ENCODE measurements at places on chromosomes 16 and 17.

- no peak for DNase-seq
Measured at GRCh38 chr17:20315821-20316220, 151.5 kb downstream of the LGALS9B start.

DNA sequence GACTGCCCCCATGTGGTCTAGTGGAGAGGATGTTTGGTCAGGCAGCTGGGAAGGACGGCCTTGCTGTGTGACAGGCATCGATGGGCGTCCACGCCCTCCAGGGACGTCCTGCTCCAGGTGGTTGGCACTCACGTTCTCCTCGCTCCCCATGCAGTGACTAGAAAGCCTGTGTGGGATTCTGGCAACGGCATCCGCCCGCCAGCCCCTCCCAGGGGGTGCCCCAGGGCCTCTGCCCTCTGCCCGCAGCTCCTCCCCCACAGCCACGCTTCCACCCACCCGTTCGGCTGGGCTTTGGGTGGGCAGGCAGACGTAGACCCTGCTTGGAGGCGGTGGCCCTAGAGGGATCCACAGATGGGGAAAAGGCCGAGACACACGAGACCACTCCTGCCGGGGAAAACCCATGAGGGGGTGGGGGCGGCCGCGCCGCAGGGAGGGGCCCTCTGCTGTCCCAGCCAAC, 4.7 kb upstream of the IL17C start:
- no peak for DNase-seq

GRCh38 chr17:32297860-32298259, 32.2 kb downstream of the RHBDL3 start:
- DNase-seq, result no peak

DNA sequence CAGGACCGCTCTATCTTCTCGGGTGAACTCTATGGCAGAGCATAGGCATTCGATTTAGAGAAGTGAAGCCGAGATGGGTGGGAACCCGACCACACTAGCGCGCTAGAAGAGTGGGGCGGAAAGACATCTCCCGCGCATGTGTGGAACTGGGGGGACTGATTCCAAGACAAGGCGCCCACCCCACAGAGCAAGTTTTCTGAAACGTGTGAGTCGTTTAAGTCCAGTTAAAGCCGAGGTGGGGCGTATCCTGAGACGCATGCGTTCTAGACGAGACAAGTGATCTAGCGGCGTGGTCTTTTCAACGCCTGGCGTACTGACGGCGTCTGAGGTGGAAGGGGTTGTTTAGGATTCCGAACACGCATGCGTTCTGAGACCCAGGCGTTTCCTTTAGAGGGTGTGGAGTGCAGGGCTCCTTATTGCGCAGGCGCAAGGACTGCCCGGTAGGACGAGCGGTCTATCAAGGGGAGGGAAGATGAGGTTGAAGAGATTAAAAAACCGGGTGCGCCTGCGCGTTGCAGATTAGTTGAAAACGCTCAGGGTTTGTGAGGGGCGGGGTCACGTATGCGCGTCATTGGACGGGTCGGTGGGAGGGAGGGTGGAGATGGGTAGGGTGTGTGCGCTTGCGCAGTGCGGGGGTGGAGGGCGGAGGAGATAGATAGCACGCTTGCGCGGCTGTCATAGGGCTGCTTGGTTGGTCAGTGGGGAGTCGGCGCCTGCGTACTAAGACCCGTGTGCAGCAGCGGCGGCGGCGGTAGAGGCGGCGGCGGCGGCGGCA, at the start of gene EIF5A:
Gene EIF5A (plus strand): TSS at position 718 of the 775 bp plus-strand sequence. CDS start 2,008 bp downstream, outside the sequence.
- DNase-seq, result peak; percentile 100

GRCh38 chr17:76199469-76199868, 40.8 kb downstream of the RNF157 start:
- peak; percentile 25 for DNase-seq

DNA sequence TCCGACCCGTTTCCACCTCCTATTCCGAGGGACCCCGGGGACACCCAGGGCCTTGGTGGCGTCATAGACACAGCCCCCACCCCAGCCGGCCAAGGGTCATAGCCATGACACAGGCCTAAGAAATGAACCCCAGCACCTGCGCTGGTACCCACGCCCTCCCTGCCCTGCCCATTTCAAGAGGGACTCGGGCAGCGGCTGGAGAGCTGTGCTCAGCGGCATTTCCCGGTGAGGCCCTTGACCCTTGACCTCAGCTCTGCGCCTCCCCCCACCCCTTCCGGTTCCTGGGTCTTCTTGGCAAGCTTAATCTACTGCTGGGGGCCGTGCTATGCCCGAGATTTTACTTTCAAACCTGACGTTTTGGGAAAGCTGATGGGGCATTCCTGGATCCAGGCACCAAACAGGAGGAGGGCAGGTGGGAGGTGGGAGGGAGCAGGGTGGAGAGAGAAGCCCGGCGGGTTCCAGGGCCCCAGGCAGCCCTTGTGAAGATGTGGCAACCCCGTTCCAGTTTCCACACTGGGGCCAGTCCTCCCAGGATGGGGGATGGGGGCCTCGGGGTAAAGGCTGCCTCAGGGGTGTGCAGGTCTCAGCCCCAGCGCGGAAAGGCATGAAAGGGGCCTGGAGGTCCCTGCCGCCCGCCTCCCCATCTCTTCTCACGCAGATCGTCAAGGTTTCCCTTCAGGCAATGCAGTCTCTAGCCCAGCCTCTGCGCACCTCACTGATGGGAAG, at the start of gene SLC22A31:
Gene SLC22A31 (minus strand): TSS at position 414 of the 726 bp plus-strand sequence. CDS start 36 bp downstream, at position 378.
- no peak for DNase-seq

- no peak for DNase-seq
Measured at GRCh38 chr17:39667262-39667944, 850 bp upstream of the PNMT start.

DNA sequence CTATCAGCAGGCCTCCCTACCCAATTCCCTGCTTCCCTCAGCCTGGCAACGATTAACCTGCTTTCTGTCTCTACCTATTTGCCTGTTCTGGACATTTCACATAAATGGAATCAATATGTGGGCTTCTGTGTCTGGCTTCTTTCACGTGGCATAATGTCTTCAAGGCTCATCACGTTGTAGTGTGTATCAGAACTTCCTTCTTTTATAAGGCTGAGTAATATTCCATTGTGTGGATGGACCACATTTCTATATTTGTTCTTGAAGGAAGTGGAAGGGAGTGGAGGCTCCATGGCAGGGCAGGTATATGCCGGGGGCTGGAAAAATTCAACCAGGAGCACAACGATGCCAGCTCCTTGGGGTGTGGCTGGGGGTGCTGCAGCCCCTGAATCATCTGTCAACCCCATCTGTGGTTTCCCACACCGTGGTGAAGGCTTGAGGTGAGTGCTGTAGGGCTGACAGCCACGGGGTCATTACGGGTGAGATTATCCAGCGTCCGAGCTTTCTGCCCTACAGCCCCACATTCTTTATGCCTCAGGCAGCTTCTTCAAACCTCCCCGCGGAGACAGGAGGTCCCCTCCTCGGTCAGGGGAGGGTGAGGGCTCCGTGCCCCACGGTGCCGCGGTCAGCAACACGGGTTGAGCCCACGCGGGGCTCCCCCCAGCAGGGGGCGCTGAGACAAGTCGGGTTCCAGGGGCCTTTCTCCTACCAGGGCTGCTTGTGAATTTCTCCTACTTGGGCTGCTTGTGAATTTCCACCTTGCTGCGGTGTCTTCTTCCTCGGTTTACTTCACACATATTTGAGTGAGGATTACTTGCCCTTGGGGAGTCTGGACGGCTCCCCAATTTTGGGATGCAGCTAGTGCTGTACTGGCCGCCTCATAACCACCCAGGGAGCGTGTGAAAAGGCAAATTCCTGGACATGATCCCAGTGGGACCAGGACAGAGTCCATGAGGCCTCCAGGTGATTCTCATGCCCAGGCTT, 18.3 kb upstream of the WFIKKN2 start:
- DNase-seq, result peak; percentile 55

DNA sequence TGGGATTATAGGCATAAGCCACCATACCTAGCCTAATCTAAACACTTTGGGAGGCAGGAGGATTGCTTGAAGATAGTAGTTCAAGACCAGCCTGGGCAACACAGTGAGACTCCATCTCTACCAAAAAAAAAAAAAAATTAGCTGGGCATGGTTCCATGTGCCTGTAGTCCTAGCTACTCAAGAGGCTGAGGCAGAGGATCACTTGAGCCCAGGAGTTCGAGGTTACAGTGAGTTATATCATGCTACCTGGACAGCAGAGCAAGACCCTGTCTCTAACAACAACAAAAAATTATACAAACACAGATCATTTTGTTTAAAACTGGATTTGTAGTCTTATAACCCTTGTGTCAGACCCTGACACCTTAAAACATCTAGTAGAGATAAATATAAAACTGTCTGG, 7.7 kb upstream of the C16orf54 start:
- no peak for DNase-seq

- no peak for DNase-seq
Measured at GRCh38 chr16:54783226-54783625, 147.4 kb upstream of the IRX5 start.

GRCh38 chr17:35188111-35188510, 6.1 kb downstream of the SLC35G3 start:
- DNase-seq, result no peak

DNA sequence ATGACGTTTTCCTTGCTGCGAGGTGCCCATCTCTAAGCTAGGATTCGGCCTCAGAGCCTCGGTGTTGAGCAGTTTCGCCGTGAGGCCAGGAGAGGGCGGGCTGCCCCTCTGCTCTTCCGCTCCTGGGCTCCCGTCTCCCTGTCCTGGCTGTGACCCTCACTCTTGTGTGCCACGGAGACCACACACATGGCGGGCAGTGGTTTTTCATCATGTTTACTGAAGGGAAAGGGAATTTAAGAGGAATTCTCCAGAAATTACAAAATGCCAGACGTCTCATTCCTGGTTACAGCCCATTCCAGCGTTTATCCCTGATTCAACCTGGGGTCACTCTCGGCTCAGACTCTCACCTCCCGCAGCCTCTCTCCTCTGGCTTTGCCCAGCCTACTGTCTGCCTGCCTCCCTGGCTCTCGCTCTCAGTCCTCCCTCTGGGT, 96.8 kb upstream of the ELAC2 start:
- no peak for DNase-seq

DNA sequence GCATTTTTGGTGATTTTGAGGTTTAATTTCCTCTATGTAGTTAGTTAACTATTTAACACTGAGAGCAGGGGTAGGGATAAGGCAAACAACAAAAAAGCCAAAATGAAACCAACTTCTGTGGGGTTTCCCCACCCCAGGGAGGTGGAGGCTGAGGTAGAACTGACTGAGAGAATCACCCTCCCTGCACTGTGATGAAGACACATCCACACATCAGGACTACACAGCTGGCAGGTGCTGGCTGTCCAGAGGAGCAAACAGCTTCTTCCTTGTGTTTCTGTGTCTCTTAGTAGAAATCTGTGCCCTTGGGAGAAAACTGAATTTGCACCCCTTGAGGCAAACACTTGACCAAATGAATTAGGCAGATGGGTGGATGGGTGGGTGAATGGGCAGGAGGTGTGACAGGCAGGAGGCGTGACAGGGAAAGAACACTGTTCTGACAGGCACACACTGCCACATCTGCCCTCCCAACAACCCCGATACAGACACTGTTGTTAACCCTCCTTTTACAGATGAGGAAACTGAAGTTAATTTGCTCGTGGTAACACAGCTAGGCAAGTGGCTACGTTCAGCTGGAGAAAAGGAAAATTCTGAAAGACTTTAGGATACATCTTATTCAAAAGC, 62.9 kb upstream of the AMZ2 start:
- no peak for DNase-seq

DNA sequence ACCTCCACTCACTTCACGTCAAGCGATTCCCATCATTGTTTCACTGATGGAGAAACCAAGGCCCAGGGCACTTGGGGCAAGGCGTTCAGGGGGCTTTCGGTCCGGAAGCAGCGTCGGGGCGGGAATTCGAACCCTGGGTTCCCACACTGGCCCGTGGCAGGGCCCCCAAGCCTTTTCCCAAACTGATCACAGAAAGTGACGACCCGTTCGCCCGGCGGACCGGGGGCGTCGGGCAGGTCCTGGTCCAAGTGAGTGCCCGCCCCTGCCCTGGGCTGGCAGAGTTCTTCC, 856 bp upstream of the MON1B start:
- no peak for DNase-seq

GRCh38 chr16:84379008-84379708, 10.8 kb downstream of the ATP2C2 start:
- DNase-seq, result no peak

DNA sequence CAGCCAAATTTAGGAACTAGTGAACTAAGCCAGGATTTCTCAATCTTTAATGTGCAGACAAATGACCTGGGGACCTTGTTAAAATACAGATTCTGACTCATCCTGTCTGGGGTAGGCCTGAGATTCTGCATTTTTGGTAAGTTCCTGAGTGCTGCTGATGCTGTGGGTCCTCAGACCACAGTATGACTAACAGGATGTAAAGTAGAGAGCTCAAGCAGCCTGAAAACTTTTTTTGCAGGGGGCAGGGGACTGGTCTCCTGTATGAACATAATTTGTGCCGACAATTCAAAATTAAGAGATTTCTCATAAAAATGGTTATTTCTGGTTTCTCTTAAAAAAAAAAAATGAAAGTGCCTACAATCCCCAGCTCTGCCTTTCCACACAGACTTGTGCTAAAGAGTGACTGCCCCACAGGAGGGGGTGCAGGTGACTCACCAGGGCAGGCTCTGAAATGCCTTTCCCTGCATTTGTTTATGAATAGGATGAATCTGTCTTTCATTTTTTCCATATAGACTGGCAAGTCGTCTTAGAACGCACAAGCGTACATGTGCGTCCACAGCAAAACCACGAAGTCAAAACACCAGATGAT, 271.5 kb downstream of the PHKB start:
- no peak for DNase-seq

DNA sequence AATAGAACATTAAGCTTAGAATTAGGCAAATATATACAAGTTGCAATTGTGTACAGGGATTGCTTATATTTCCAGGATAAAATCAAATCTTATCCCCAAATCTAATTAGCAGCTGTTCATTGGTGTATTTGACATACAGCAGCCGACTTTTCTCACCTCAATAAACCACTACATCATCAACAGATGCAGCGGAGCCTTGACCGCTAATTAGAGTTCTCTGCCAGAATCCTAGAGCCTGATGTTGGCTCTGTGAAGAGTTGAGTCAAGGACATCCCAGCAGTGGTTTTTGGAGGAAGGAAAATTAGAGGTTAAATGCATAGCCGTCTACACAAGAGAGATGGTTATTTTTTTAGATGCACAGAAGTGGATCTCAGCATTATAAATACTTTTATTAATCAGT, 221.9 kb upstream of the CACNG5 start:
- no peak for DNase-seq

GRCh38 chr17:11871773-11872172, 125.5 kb downstream of the ZNF18 start:
- DNase-seq, result no peak

DNA sequence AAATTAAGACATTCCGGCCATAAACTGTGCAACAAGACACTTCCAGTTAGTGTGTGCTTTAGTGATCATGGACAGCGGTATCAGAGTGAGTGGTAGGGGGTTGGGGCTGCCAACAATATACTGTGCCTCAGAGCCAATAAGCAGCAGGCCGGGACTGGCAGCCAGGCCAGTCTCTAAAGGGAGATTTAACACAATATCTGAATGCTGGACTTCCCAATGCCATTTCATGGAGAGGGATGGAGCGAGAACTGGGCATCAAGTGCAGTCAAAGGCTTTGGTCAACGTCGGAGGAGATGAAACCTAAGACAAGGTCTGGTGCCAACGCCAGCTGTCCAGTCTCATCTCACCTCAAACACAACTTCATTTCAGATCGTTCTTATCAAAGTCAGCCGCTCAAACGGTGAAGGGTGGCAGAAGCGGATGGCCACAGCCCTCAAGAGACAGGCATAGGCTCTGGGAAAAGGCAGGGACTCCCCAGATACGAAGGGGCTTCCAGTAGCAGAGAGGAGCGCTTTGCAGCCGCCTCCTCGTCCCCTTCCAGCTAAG, 935 bp downstream of the USP32 start:
- DNase-seq, result no peak

Measured in stimulated activated CD4-positive, alpha-beta T cell treated with anti-CD3 and anti-CD28 coated beads, Interleukin-1b, Interleukin-23, amount 100 ng/mL, for 1 hour (primary cell).